ENCODE measurements at places on chromosomes 16 and 17.

DNA sequence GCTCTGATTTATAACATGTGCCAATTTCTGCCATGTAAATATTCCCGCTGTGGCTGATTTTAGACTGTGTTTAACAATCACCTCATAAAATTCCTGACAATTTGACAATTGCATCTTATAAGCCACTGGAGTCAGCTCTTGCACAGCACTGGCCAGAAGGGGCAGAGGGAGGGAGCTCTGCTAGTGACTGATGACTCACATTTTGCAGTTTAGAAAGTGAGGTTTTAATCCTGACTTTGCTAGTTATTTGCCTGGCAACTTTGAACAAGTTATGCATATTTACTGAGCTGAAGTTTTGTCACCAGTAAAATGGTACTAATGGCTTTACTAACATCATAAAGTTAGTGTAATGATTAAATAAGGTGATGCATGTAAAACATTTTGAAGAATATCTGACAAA lies 452.3 kb downstream of the CNTNAP4 start:
- DNase-seq = no peak

GRCh38 chr16:31456988-31457360 lies 2.3 kb upstream of the ARMC5 start:
- no peak for DNase-seq

DNA sequence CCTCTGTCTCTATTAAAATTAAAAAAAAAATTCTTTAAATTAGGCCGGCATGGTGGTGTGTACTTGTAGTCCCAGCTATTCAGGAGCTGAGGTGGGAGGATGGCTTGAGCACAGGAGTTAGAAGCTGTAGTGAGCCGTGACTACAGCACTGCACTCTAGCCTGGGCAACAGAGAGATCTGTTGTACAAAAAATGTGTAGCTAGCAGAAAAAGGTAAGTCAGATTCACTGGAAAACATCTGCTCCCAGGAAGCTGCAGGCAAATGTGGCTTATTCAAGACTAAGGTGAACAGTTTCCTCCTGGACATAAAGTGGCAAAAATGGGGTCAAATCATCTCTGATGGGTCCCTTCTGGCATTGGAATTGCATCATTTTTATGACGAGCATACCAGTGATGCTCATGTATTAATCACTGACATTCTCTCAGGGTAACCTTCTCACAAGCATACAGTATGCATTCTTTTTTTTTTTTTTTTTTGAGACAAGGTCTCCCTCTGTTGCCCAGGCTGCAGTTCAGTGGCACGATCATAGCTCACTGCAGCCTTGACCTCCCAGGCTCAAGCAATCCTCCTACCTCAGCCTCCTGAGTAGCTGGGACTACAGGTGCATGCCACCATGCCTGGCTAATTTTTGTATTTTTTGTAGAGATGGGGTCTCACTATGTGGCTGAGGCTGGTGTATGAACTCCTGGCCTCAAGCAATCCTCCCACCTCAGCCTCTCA lies 48.7 kb downstream of the CPPED1 start:
- no peak for DNase-seq

DNA sequence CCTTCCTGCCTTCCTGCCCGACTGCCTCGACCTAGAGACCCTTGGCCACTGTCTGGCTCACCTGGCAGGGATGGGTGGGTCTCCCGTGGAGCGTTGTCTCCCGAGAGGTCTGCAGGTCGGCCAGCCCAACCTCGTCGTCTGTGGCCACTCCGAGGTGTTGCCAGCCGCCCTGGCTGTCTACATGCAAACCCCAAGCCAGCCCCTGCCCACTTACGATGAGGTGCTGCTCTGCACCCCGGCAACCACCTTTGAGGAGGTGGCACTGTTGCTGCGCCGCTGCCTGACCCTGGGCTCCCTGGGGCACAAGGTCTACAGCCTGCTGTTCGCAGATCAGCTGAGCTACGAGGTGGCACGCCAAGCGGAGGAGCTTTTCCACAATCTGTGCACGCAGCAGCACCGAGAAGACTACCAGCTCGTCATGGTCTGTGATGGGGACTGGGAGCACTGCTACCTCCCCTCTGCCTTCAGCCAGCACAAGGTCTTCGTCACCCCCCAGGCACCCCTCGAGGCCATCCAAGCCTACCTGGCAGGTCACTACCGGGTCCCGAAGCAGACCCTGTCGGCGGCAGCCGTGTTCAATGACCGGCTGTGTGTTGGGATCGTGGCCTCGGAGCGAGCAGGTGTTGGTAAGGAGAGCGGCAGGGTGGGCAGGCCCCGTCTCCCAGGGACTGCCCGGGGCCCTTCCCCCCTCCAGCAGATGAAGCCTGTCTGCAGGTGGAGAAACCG lies 75.1 kb upstream of the ENDOV start:
- DNase-seq = no peak

DNA sequence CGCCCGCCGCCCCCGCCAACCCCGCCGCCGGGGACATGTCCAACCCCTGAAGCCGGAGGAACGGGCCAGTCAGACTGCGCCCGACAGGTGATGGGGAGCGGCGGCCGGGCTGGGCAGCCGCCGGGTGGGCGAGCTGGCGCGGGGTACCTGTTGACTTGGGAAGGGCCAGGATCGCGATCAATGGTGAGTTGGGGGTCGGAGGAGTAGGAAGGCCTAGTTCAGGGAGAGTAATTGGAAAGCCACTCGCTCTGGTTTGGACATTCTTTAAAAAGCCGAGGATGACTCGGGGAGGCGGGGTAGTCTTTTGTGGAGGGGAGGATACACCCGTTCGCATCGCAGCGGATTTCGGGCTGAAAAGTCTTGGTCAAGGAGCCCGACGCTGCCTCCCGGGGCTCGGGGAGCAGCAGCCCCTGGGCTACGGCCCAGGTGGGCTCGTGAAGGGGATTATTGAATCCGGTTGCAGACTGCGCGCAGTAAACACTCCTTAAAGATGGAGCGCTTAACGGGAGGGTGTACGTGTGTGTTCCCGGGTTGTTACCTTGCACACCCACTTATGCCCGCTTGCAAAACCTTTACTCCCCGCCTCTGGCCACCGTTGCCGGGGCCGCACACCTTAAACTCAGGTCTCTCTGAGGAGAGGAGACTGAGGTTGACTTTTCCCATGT lies 123.8 kb downstream of the GOSR1 start:
- DNase-seq = no peak

DNA sequence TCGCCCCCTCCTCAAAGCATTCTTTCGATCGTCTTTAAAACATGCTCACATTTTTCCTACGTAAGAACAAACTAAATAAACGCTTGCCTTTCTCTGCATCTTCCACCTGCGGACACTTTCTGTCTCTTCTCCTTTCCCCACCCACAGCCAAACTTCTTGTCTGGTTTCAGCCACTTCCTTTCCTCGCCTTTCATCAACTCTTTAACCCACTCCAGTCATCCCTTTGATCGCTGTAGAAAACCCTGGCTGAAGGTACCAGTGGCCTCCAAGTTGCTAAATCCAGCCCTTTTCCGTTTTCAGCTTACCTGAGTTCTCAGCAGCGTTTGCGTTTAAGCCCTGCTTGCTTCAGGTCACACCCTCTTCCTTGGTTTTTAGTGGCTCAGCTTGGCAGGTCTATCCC lies 483 bp downstream of the RPA1 start:
- no peak for DNase-seq

DNA sequence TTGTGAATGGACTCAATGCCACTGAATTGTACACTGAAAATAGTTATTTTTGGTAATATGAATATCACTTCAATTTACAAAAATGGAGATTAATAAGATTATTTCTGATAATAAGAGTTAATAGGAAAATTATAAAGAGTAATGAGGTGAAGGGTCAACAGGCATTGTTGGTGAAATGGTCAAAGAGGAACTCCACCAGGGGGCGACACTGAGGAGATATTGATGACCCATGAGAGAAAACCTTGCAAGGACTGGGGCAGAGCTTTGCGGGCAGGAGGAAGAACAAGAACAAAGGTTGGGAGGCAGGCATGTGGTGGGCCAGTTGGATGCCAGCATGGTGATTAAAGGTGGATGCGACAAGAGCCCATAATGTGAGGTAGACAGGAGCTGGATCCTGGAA lies 74.0 kb upstream of the XYLT1 start:
- DNase-seq = no peak

GRCh38 chr16:84524346-84524920 lies 20.0 kb upstream of the MEAK7 start:
- DNase-seq = no peak

- no peak for DNase-seq
These were observed 9.8 kb downstream of the SLC16A3 start for GRCh38 chr17:82238472-82239201.

GRCh38 chr17:68314916-68315535 lies 23.7 kb downstream of the ARSG start:
- no peak for DNase-seq

DNA sequence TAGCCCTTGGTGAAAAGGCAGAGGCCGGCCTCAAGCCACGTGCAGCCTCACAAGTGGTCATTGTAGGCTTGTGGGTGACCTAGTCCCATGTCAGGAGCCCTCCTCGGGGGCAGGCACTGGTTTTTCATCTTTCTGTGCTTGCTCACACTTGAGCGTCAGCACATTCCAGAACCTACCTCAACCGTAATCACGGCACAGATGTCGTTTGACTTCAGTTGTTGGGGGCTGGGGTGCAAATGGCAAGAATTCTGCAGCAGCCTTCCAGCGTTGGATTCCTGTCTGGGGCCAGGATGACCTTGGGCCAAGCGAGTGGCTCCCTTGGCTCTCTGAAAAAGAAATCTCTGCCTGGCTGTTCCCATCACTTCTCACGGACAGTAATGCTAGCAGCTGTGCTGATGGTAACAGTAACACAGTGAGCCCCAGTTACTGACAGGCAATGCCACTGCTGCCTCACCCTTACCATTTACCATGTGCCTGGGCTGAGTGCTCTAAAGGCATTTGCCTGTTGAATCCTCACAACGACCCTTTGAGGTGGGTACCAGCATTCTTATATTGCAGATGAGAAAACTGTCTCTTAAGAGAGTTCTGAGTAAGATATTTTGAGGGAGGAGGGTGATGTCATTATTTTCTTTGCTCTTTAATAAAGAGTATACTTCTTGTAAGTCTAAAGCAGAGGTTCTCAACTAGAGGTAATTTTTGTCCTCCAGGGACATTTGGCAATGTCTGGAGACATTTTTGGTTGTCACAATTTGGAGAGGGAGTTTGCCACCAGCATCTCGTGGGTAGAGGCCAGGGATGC lies 46.5 kb downstream of the KSR1 start:
- no peak for DNase-seq

GRCh38 chr16:54175552-54176375 lies 110.8 kb downstream of the IRX3 start:
- no peak for DNase-seq

DNA sequence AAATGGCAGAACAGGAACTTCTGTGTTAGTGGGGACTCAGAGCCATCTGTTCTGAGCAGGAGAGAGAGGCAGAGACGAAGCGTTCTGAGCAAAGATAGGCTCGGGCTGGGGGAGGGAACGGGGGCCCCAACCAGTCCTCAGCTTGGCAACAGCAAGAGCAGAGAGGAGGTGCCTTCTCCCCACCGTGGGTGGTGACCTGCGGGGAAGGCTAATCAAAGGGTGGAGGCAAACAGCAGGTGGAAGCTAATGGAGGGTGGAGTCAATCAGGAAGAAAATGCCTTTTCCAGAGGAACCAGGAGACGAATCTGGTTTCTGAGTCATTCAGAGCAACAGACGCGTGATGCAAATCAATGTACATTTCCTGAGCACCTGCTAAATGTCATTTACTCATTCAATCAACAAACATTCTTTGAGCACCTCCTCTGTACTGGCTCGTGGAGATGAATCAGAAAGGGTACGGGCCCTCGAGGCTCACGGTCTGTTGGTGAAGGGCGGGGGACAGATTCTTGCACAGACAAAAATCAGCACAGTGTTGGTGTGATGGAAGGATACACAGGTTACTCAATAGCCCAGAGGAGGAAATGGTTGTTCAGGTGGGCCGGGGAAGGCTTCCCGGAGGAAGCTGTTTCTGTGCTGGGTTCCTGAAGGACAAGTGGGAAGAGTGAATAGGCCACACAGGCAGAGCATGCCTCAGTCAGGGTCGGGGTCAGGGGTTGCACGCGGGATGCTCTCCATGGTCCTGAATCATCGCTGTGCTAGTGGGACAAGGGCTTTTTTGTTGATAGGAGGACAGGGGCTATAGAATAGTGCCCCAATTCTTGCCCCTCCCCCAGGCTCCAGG lies 5.7 kb upstream of the SPNS2 start:
- DNase-seq = no peak
